ENCODE measurements at places on chromosomes 11 and 22.

GRCh38 chr11:76785513-76785912, 2.4 kb downstream of the TSKU start:
- DNase-seq: no peak

DNA sequence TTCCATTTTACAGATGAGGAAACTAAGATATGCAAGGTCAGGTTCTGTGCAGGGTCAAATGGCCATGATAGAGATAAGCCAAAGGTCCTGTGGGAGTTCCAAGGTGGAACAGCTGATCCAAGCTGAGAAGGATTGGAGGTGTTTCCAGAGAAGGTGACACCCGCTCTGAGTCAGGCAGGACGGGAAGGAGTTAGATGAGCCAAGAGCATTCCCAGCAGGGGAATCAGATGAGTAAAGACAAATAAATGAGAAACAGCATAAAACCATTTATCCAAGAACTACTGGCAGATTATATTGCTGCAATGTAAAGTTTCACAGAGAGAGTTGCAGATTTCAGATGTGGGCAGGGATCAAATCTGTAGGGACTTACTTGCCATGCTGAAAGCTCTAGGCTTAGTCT, 18.9 kb upstream of the HEPHL1 start:
- peak; percentile 10 for DNase-seq

DNA sequence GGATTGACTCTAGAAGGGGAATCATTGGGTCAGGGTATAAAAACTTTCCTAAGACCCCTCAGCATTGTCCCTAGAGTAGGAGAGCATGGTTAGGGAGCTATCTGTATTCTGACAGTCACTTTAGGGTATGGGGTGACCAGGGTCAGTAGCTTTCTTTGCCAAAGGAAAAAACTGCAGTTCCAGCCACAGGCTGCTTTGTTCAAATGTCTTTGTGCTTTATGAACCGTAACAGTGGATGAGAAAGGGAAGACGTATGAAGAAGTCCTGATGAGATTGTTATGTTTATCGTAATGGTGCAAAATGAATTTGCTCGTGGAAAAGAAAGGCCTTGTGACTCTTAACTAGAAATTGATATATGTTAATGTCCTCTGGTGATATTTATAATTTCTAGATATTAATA, 30.0 kb downstream of the CYB5R2 start:
- DNase-seq: no peak

GRCh38 chr11:43905813-43906241, 25.2 kb downstream of the ALKBH3 start:
- DNase-seq: no peak

- no peak for DNase-seq
These were observed 10.5 kb downstream of the NRXN2 start for GRCh38 chr11:64712430-64713015.

DNA sequence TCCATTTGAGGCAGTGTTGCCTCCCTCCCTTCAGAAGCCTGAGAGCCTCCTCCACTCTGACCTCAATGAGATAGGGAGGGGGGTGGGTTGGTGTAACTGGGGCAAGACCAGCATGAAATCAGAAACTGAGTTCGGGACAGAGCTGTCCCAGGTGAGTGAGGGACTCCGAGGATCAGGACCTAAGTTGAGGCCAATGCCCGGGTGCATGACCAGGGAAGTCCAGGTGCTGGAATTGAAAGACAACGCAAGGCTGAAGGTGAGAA, 40.8 kb upstream of the ZBED5 start:
- DNase-seq: no peak

DNA sequence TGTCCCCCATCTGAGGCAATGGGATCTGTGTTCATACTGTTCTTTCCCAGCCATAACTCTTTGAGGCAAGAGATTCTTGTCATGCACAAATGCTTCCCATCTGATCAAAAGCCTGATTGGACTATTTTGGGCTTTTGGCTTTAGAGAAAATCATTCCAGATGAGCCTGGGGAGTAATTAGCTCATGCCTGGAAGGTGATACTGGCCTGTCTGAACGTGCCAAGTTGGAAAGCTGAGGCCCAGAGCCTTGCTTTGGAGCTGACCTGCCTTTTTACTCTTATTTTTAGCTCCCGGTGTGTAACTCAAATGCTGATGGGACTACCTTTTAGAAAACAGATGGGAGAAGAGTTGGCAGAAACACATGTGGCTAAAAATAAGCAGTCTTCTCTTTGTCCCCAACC, 105.0 kb downstream of the DBX1 start:
- DNase-seq: no peak

- peak; percentile 26 for DNase-seq
These were observed 35.0 kb downstream of the POU2AF1 start for GRCh38 chr11:111344032-111344431.

DNA sequence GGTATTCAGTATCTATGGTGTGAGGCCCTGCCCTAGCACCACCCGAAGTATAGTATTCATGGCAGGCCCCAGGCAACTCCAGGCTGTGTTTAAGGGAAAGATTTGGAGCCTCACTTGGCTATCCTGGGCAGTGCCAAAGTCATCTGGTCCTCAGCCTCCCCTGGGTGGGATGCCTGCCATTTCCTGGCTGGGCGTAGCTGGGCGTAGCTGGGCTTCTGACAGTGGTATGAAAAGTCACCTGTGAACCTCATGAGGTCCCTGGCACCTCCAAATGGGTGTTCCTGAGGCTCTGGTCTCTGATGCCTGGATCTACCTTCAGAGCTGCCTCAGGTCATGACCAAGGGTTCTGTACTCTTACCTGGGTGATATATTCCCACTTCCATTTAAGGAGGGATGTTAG, 113.0 kb upstream of the PARVA start:
- no peak for DNase-seq

DNA sequence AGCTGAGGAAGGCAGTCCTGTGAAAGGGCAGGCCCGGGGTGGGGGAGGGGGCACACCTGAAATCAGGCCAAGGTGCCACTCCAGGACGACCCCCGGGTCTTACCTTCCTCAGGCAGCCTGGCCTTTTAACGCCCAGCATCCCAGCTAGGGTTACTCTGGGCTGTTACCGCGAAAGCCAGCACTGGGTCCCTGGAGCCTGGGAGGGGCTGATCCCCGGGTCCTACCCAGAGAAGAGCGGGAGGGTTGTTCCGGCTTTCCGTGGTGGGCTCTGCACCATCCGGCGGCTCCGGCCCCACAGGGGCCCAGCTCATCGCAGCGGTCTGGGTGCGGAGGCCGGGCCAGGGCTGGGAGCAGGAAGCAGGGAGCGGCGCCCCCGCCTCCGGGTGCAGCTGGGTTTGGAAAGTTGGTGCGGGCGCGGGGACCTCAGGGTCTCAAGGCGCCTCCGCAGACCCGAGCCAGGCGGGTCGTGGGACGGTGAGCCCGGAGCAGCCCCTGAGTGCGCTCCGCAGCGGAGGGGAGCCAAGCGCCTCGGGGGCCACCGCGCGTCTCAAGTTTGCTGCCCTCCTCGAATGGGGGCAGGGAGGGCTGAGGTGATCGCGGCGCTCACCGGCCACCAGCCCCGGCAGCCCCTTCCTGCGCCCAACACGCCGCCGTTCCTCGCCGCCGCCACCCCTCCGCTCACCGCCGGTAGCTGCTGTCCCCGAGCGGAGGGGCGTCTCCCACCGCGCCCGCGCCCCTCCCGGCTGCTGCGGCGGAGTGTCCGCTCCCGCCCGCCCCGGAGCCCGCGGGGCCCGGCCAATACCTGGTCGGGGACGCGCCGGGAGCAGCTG, 831 bp downstream of the CHST1 start:
- DNase-seq: no peak

- DNase-seq: peak; percentile 55
These were observed at the start of gene SLC17A6 for GRCh38 chr11:22337596-22338485. Gene SLC17A6 (plus strand): TSS chr11:22338381. CDS start chr11:22338534, 153 bp downstream.

GRCh38 chr11:110077831-110078325, 15.3 kb upstream of the ZC3H12C start:
- DNase-seq: peak; percentile 63

- DNase-seq: no peak
These were observed 1127.1 kb upstream of the CNTN5 start for GRCh38 chr11:97893612-97894011.

DNA sequence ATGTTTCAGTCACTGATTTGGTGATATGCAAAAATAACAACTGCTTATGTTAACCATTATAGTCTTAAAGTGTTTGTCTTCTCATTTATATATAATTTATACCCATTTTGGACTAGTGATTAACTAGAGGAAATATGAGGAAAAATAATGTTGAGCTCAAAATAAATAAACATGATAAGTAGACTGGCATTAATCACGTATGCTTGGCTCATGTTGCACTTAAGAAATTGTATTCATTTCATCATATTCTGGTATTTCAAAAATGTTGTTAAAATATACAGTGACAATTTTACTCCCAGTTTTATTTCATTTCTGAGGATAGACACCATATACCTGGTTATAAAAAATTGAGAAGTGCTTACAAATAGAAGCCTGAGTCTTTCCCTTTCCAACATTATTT, 3.8 kb upstream of the OR10D3 start:
- no peak for DNase-seq

GRCh38 chr22:49993649-49994360, 18.8 kb downstream of the IL17REL start:
- peak; percentile 0 for DNase-seq

DNA sequence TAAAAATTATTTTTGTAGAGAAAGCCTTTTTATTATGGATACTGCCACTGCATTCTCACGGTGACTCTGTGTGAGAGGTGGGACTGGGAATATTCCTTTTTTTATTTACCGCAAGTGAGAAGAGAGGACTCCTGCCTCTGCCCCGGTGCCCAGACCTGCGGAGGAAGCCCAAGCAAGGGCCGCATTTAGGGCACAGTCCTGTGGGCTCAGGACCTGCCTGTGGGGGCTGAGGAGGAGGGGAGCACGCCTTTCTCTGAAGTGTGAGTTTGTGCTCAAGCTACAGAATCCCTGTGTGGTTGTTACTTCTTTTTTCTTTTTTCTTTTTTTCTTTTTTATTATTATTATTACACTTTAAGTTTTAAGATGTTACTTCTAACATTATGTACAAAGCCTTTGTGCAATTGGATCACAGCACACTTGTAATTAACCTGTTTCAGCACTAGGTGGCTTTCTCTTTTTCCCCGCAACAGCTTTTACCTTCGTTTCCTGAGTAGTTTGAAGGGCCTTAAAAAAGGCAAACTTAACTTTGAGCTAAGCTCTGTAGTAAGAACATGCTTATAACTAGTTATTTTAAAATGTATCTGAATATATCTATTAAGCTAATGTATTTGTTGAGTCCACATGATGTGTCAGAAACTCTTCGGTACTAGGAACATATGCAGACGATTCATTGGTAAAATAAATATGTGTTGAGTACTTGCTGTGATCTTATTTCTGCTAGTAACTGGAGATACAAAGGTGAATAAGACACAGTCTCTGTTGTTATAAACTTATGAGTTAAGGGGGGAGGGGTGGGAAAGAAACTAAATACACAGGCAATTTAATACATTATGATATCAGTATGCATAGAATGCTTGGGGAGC, 18.3 kb downstream of the AMOTL1 start:
- DNase-seq: no peak

GRCh38 chr11:83681031-83681781, 395.0 kb upstream of the CCDC90B start:
- DNase-seq: peak; percentile 18

- no peak for DNase-seq
These were observed 1091.8 kb downstream of the TBC1D22A start for GRCh38 chr22:47854251-47854650.

- DNase-seq: no peak
These were observed 16.1 kb upstream of the NRIP3 start for GRCh38 chr11:9019861-9020260.

GRCh38 chr11:45274206-45274605, 11.9 kb downstream of the SYT13 start:
- no peak for DNase-seq

GRCh38 chr22:35258191-35258988, 1.1 kb downstream of the HMGXB4 start:
- peak; percentile 14 for DNase-seq

- DNase-seq: no peak
These were observed 64.8 kb downstream of the PRR5L start for GRCh38 chr11:36360826-36361415.

GRCh38 chr11:111730871-111731591, 35.2 kb downstream of the PPP2R1B start:
- DNase-seq: no peak

GRCh38 chr22:47376901-47377505, 614.6 kb downstream of the TBC1D22A start:
- DNase-seq: no peak

- no peak for DNase-seq
These were observed 24.0 kb upstream of the COMT start for GRCh38 chr22:19917389-19918138.

- no peak for DNase-seq
These were observed 28.3 kb downstream of the TSPAN18 start for GRCh38 chr11:44754876-44755555.

DNA sequence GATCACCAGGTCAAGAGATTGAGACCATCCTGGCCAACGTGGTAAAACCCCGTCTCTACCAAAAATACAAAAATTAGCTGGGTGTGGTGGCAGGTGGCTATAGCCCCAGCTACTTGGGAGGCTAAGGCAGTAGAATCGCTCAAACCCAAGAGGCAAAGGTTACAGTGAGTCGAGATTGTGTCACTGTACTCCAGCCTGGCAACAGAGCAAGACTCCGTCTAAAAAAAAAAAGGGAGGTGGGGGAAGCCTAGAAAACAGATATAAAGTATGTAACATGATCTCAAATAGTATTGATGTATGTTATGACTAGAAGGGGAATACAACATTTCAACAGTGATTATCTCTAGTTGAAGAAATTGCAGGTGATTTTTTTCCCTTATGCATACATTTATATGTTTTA, 61.4 kb downstream of the SLC1A2 start:
- no peak for DNase-seq

DNA sequence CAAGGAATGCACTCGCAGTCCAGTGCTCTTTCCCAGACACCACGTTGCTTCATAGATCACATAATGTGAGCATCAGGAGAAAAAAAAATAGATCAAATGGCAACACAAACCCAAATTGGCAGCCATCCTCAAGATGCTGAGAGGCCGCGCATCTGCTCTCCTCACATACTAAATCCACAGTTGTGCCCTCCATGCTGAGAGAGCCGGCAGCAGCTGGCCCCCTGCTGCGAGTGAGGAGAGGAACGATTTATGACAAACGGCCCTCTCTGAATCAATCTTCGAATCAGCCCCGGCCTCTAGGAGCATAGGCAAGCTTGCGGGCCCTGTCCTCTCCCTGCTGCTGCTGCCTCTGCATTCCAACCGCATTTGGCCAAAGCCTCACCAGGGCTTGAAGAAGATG, 159.9 kb upstream of the TENM4 start:
- no peak for DNase-seq

- DNase-seq: no peak
These were observed 101.3 kb downstream of the DYNC2H1 start for GRCh38 chr11:103210543-103210942.

DNA sequence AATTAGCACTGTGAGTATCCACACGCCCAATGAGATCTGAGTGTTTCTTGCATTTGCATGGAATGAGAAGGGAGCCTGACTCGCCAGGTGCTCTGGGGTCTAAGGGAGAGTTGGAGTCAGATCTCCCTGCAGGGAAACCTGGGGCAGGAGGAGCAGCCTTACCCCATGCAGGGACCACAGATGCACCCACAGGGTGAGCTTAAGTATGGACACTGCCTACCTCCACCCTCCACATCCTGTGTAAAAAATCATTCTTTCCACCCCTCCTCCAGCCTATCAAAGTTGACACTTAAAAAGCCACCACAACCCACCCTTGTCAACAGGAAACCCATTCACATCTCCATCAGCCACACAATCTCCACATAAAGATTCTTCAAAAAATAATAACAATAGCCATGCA, 67.0 kb upstream of the IGLL5 start:
- DNase-seq: no peak

All from Daoy (cell line).